Kidney (tissue), 22 donors: ENCODE measurements at places on chromosomes 2 and 18.

GRCh38 chr2:111669928-111670695 lies 213.9 kb downstream of the ANAPC1 start:
- no peak for DNase-seq

DNA sequence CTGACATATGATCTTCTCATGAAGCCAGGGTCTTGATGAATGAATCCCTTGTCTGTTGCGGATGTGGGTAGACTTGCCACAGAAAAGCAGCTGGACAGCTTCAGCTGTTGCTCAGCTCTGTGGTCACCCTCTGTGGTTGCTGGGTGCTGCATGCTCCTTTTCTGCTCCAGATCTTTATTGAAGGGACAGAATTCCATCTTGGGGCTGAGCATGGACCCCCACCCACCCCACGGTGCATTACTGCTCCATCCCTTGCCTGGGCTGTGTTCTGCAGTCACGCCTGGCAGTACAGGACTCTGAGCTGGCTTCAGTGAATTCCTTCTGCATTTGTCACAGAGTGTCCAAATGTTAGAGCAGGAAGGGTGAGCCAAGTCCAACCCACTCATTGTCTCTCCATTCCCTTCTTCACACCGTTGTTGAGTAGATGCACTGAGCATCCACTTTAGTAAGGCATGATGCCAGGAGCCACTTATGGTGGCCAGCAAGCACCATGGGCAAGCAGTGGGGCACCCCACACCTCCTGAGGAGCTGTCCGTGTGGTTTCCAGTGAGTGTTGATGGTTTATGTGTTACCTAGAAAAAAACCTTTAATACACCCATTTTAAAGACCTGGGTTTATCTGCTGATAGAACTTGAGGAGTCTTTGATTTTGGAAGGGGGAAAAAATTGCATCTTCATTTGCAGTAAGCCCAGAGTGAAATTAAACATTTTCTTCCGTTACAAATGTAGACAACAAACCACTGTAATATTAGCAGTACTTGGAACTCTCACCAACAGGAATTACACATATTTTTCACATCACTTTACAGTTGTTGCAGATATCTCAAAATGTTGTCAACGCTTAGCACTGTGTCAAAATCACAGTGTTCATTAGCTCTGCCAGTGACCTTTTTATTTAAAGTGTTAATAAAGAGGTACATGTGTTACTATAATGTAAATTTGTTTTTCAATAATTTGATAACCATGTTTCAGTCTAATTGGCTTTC lies 14.7 kb upstream of the ITGB6 start:
- DNase-seq, result no peak

- no peak for DNase-seq
Observed at GRCh38 chr2:130819226-130819607, 17.5 kb upstream of the ARHGEF4 start.

GRCh38 chr2:239216614-239217273 lies 184.1 kb downstream of the HDAC4 start:
- no peak for DNase-seq

GRCh38 chr2:204282081-204282480 lies 263.2 kb upstream of the PARD3B start:
- DNase-seq, result no peak
